Adrenal gland (tissue), 19 donors: ENCODE measurements at places on chromosomes 11 and 22.
A peak's percentile ranks its signal among the peaks of the same experiment; 100 is the strongest.

- DNase-seq = no peak
Observed at GRCh38 chr11:44829838-44830237, 103.1 kb downstream of the TSPAN18 start.

GRCh38 chr22:40462195-40462984 lies 92.0 kb downstream of the SGSM3 start:
- DNase-seq = no peak

GRCh38 chr11:72962084-72962483 lies 147.9 kb downstream of the ATG16L2 start:
- no peak for DNase-seq

DNA sequence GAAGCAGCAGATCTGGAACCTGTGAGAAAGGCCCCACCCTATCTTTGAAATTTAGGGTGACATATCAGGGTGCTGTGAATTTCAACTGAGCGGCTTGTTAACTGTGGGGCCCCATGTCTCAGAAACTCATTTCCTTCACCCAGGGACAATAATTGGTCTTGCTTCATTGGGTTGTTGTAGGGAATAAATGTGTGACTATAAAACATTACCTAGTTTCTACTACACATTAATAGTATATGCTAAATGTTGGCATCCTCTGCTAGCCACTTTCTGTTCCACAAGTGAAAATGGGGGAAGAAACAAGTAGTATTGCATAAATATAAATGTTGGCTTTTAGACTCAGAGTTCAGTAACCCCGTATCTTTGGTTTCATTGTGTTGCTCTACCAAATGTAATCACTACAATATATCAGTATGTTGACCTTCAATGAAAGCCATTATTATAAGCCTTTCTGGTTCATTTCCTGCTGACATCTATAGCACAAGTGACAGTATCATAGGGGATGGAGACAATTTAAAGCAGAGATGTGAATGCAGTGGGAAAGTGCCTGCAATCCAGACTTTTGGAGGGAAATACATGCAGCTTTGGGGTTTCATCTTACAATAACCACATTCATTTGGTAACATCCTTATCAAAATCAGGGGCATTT lies 905.5 kb upstream of the RAG2 start:
- no peak for DNase-seq

DNA sequence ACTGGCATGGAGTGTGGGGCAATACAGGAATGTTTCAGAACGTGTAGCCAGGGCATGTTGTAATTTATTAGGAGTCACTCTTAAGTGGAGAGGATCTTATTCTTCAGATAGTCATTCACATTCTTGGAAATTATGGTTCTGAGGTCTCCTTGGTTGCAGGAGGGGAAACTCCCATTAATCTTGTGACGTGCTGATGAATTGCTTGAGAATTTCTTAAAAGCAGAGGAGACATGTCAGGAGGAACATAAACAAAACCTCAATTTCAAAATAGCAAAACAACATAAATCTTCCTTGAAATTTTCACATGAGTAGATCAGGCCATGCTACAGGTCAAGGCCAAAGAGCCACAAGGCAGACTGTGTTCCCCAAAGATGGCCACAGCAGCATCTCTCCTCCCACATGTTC lies 50.4 kb downstream of the ADM start:
- no peak for DNase-seq

DNA sequence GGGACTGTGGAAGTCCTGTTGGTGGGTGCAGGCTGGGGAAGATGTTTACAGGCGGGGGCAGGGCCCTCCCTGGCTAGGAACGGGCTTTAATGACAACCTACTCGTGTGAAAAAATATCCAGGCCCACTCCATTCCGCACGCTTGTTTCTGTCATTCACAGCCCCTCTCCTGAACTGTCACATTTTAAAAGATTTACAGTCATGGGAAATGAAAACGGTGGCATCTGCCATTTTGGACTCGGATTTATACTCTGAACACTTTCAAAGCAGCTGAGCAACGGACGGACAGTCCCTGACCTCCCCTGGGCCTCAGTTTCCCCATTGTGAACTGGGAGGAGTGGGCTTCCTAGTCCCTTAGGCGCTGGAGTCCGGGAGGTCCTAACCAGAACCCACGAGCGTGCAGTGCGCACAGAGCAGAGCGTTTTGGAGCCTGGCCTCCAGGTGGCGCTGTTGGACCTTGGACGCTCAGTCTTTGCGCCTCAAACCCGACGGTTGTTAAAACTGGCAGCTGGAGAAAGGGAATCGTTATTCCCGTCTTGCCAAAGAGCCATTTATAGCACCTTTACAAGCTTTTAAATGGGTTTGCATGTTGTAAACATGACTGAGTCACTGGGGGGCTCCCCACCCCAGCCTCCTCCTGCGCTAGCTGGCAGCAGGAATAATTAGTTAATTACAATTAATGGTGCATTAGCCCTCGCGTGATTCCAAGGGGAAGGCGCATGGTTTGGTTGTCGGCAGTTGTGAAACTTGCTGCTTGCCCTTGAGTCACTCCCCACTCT lies 75.3 kb downstream of the FBLN1 start:
- DNase-seq = peak; percentile 86

DNA sequence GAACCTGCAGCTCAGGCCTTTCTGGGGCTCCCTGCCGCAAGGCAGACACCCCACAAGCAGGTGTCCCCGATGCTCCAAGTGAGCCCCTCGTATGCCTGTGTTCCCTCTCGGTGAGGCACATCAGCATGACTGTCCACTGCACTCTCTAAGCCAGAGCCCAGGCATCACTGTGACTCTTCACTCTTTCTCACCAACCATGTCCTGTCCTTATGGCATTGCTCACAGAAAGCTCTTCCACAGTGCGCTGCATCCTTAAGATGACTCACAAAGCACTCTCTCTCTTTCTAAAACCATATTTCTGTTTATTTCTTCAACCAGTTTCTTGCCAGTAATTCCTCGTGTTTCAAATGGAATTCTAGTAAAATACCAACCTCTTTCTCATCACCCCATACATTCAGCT lies 18.1 kb downstream of the GAB4 start:
- no peak for DNase-seq

- peak; percentile 31 for DNase-seq
Observed at GRCh38 chr22:31284281-31285155, 7.8 kb downstream of the PIK3IP1 start.

DNA sequence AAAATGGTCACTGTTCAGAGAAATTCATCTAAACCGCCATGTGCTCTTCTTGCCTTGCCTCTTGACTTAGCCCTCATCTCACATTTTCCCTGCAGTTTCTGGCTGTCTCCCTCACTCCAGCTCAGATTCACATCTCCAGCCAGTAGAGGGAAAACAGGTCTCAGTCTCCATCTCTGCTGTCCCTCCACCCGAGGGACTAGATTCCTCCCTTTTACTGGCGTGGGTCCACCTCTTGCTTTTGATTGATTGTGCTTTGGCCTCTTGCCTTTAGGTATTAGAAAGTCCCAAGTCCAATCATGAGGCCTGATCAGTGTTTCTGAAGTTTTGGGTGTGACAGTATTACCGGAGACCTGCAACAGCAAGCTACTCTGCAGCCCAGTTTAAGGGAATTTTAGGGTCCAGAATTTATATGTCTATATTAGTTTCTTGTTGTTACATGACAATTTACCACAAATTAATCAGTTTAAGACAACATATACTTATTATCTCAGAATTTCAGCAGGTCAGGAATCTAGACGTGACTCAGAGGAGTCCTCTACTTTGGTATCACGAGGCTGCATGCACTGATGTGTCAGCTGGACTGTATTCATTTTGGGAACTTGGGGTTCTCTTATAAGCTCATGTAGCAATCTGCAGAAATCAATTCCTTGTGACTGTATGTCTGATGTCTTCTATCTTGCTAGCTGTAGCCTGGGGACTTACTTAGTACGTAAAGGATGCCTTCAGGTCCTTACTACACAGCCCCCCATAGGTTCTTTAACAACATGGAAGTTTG lies 805.2 kb upstream of the CCDC90B start:
- peak; percentile 60 for DNase-seq

DNA sequence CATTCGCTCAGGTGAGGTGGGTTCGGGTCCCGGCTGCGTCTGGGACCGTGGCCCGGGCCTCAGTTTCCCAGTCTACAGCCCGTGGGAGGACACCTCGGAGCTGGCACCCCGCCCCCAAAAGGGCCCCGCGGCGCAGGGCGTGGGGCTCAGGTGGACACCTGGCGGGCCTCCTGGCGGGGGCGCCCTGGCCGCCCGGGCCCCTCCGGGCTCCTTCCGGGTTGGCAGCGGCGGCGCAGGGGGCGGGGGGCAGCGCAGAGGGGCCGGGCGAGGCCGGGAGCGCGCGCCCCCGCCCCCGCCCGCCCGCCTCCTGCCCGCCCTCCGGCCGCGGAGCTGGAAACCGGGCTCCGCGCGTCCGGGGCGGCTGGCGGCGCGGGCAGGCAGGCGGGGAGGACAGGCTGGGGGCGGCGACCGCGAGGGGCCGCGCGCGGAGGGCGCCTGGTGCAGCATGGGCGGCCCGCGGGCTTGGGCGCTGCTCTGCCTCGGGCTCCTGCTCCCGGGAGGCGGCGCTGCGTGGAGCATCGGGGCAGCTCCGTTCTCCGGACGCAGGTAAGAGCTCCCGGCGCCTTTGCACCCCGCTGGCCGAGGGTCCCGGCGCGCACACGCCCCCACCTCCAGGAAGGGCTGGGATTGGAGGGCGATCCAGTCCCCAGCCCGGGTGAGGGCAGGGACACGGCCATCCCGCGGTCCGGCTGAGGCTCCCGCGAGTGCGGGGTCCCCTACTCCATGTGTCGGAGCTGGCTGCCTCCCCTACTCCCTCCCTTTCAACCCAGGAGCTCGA lies at the start of gene EMID1:
EMID1 (plus strand) TSS at position 303 of the 778 bp plus-strand sequence; CDS start at position 446, 143 bp downstream.
- peak; percentile 62 for DNase-seq

DNA sequence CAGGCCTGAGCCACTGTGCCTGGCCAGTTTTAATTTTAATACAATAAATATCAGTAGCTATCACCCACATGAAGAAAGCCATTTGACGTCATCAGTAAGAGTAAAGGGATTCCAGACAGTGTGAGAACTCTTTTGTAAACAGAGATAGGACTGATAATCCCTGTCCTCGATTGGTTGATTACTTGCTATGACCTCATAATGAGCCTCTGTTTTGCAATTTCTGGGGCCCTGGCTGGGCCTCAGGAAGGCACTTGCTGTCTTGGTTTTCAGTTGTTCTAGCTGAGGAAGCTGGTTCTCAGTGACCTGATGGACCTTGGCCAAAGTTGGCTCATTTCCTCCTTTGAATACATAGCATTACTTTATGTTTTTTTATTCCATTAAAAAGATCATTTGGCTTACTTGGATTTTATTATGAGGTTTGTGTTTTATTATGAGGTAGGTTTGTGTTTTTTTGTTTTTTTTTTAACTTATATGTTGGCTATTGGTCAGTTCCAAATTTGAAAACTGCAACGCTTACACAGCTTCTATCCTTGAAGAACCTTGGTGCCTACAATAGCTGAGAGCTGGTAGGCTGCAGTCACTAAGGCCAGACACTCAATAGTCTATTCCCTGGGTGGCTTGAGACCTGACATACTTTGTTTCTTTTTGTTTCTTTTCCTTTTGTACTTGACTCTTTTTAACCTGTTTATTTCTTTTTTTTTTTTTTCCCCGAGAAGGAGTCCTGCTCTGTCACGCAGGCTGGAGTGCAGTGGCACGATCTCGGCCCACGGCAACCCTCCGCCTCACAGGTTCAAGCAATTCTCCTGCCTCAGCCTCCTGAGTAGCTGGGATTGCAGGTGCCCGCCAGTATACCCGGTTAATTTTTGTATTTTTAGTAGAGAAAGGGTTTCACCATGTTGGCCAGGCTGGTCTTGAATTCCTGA lies 20.0 kb downstream of the MARK2 start:
- peak; percentile 61 for DNase-seq

GRCh38 chr11:111735262-111736116 lies 30.7 kb downstream of the PPP2R1B start:
- DNase-seq = peak; percentile 86
